ENCODE measurements at places on chromosomes 7 and 10. TPM values are rescaled to one million over a fixed set of nuclear protein-coding genes. Genes with fewer than 3 reads are reported as not detected.
A peak's percentile ranks its signal among the peaks of the same experiment; 100 is the strongest.

- H3K27me3 ChIP-seq = peaks cover 10% of the 10 kb centered on the region
- DNase-seq = no peak
- no peaks in the 10 kb centered on the region for H3K4me1 ChIP-seq
These were observed 733.5 kb downstream of the ZWINT start for GRCh38 chr10:55627501-55628051.

DNA sequence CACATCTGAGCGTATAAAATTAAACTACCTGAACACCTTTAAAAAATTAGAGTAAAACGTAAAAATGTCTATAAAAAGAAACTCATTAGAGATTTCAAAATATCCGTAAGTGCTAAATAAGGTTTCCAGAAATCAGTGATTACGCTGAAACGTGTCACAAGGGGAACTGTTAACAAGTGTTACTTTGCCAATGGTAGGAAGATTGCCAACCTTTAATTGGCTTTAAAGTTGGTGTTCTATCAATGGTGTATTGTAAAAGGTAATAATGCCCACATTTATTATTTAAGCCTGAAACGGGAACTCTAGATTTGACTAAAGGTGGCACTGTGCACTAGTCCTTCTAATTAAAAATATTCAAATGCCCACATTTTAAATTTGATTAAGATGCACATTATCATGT lies 37.8 kb upstream of the HIBADH start:
- H3K36me3 ChIP-seq = no peaks in the 10 kb centered on the region
- H3K4me1 ChIP-seq = no peaks in the 10 kb centered on the region
- H3K27me3 ChIP-seq = peaks cover 9% of the 10 kb centered on the region
- no peak for DNase-seq

GRCh38 chr10:114662646-114663217 lies 4.7 kb upstream of the ABLIM1 start:
- no peaks in the 10 kb centered on the region for H3K4me1 ChIP-seq
- no peak overlapping the region for H3K27ac ChIP-seq
- no peak overlapping the region for H3K4me3 ChIP-seq
- no peaks in the 10 kb centered on the region for H3K36me3 ChIP-seq

DNA sequence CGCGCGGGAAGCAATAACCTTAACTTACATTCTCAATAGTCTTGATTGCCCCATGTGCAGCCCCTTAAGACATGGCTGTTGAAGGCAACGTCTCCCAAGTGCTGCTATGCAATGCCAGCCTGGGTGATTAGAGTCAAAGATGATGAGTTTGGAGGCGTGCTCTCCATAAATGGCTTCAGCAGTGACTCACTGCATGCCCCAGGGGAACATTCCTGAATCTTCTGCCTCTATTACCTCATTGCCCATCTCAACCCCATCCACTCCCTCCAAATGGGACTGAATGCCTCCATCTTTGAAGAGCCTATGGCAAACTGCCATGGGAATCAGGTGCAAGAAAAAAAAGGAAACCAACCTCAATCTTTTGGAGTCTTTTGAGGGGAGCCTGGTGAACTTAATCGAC lies 282.8 kb downstream of the SNX10 start:
- no peak overlapping the region for H3K4me3 ChIP-seq
- no peak for DNase-seq
- no peaks in the 10 kb centered on the region for H3K36me3 ChIP-seq
- H3K4me1 ChIP-seq = no peaks in the 10 kb centered on the region
- H3K27ac ChIP-seq = no peak overlapping the region
- H3K27me3 ChIP-seq = peaks cover 6% of the 10 kb centered on the region

DNA sequence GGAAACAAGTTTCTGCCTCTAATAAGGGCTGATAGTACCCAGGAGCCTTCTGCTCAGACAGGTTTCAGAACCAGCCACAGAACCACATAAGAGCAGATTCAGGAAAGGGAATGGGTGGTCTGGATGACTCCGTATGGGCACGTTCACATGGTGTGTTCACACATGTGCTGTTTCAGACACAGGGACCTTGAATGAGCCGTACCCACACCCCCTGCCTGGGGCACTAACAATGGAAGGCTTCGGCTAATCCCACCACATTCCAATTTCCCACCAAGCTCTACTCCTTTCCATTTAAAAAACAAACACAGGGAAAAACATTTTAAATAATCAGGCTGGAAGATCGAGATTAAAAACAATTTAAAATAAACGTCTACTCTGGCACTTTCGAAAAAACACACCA lies 217.3 kb downstream of the GRID1 start:
- no peak for DNase-seq
- H3K4me3 ChIP-seq = no peak overlapping the region
- no peaks in the 10 kb centered on the region for H3K27me3 ChIP-seq
- H3K27ac ChIP-seq = no peak overlapping the region
- H3K4me1 ChIP-seq = no peaks in the 10 kb centered on the region
- no peaks in the 10 kb centered on the region for H3K36me3 ChIP-seq

DNA sequence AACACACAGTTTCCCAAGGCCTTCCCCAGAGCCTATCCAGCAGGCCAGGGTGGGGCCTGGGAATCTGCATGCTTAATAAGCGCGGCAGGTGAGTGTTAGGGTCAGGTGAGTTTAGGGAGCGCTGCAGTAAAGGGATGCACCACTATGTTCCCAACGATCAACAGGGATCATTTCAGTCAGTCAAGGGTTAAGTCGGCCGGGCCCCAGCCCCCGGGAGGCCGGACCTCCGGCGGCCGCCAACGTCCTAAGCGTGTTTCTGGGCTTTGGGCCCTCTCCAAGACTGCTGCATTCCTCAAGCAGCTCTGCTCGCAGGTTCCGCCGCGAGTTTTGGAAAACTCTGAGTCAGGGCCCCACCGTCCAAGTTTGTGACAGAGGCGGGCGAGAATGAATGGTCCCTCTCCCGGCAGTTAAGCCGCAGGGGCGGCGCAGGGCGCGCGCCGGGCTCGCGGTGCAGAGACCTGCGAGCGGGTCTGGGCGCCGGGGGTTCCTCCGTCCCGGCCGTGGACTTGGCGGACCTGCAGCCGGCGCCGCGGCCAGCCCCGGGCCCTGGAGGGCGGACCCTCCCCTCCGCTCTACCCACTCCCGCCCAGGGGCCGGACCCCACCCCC lies 81.6 kb downstream of the ARHGAP22 start:
- H3K27ac ChIP-seq = no peak overlapping the region
- peaks cover 62% of the 10 kb centered on the region for H3K27me3 ChIP-seq
- peak overlapping the region; percentile 43 for H3K4me3 ChIP-seq
- H3K36me3 ChIP-seq = no peaks in the 10 kb centered on the region

- DNase-seq = no peak
- no peak overlapping the region for H3K4me3 ChIP-seq
- no peak overlapping the region for H3K27ac ChIP-seq
- H3K27me3 ChIP-seq = peaks cover 7% of the 10 kb centered on the region
These were observed 122.9 kb upstream of the INSYN2A start for GRCh38 chr10:127319271-127319670.

DNA sequence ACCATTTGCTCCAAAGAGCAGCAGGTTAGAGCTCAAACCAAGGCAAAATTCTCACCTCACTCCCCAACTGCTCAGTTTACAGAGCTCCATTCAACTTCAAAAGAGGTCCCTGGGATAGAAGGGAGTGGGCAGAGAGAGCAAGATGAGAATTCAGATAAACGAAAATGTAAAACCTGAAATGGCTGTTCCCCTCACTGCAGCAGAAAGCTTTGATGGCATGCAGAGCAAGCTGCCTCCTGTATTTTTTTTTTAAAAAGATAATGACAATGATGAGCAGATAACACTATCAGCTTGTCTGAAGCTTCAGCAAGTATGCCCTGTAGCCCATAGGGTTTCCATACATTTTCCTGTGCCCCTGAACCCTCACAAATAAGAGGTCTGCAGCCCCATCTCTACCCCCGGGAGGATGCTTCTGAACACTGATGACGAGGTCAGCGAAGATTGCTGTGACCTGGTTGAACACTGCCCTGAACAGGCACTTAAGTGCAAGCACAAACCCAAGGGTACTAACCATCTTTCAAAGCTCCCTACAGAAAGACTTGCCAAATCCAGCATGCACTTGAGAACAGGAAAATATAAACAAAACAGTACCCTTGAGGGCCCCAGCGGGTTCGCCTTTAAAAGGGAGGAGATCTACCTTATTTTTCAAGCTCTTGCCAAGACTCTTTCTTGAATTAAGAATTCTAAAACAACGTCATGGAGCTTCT lies 81.3 kb downstream of the GLI3 start:
- no peaks in the 10 kb centered on the region for H3K36me3 ChIP-seq
- no peak for DNase-seq
- no peak overlapping the region for H3K4me3 ChIP-seq
- H3K4me1 ChIP-seq = no peaks in the 10 kb centered on the region

DNA sequence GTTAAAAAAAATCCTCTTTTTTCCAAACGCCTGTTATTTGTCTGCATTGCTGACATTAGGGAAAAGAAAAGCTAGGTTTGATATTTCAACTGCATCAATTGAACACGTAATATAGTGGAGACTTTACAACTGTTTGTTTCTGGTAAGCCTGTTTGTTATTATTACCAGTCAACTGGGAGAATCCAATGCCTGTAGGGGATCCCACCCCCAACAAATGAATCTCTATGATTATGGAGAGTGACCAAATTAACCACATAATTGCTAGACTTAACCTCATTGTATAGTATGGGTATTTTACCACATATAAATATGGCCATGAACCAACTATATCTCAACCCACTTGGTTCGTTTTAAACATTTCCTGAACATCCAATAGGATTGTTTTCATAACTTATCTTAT lies 216.1 kb downstream of the TWIST1 start:
- H3K36me3 ChIP-seq = no peaks in the 10 kb centered on the region
- H3K4me1 ChIP-seq = no peaks in the 10 kb centered on the region
- no peak overlapping the region for H3K4me3 ChIP-seq
- no peak for DNase-seq
- no peaks in the 10 kb centered on the region for H3K27me3 ChIP-seq

DNA sequence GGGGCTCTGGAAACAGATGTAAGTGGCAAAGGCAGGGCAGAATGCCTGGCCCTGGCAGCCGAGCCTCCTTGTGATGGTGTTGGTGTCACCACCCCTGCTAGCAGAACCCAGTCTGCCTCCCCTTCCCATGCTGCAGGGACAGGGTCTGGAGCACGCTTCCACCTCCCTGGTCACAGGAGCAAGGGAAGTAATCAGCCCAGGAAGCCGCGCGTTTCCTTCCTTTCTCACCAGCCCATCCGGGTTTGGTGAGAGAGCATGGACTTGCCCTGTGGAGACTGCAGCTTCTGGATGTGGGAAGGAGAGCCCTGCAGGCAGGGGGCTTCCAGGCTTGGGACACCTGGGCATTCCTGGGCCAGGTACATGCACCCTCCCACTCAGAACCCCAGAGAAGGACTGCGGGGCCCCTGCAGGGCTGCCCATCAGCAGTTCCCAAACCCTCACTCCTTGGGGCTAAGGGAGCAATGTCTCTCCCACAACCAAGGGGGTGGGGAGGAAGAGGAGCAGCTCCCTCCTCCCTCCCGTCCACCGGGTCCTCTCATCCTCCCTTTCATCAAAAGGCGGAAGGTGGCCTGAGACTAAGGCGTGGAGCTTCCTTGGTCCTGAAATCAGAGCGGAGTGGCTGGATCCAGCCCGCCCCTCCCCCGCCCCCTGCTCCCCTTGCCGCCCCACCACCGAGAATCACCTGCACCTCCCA lies 1.8 kb downstream of the MMRN2 start:
- H3K4me1 ChIP-seq = peaks cover 2% of the 10 kb centered on the region
- H3K27ac ChIP-seq = no peak overlapping the region
- no peak for DNase-seq
- H3K36me3 ChIP-seq = peaks cover 10% of the 10 kb centered on the region
- H3K4me3 ChIP-seq = no peak overlapping the region

DNA sequence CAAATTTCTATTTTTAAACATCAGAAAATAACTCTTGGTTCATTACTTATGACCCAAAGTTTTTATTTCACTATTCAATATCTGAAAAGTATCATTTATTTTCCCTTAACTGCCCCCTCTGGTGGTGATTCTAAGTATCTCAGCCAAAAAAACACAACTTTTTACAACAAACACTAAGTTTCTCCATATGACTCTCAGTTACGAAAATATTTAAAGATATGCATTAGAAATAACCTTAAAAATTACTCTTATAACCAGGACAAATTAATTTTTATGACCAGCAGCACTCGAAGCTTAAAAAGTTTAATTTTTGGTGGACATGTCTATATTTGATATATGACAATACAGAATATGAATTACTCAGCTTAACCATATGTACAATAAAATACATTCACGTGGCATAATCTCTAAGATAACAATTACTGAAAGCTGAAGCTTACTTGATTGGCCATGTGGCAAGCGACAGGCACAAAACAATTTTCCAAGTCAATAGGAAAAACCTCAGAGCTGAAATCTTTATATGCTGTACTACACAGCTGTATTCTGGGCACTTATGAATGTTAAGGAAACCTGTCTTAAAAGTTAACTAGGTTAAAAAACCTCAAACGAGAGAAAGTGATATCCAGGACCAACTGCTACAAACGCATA lies 2.3 kb downstream of the HNRNPA2B1 start:
- peak overlapping the region; percentile 100 for H3K27ac ChIP-seq
- H3K4me1 ChIP-seq = peaks cover 53% of the 10 kb centered on the region
- H3K27me3 ChIP-seq = no peaks in the 10 kb centered on the region
- peaks cover 72% of the 10 kb centered on the region for H3K36me3 ChIP-seq

DNA sequence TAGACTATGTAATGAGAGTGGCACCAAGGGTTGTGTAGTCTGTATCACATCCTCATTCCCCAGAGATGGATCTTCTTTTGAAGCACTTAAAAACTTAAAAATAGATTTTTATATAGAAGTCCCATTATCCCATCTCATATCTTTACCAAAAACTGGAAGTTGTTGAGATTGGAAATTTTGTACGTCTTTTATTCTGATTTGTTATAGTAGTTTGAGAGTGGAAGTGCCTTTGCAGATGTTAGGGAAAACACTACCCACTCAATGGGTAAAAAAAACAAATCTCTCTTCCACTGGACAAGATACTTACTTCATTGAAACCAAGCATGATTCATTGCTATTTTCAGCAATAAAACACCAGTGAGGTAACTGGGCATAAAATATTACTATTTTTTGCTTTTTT lies 184.4 kb downstream of the MACC1 start:
- no peak overlapping the region for H3K4me3 ChIP-seq
- no peaks in the 10 kb centered on the region for H3K27me3 ChIP-seq
- no peaks in the 10 kb centered on the region for H3K36me3 ChIP-seq
- H3K27ac ChIP-seq = no peak overlapping the region

DNA sequence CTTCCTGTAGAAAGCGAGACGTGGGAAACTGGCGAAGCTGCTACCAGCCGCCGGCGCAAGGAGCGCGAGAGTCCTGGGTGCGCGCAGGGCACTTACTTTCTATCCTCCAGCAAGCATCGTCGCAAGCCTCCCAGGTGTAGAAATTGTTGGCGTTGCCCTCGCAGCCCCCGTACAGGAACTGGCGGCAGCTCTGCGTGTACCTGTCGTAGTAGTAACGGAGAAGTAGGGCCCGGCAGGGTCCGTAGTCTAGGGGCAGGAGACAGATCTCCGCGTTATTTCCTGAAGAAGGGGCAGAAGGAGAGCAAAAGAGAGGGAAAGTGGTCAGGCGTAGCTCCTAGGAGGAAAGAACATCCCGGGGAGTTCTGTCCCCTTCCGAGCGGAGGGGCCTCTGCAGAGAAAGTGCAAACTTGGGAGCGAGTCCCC lies 501 bp downstream of the TFPI2 start:
- peaks cover 60% of the 10 kb centered on the region for H3K27me3 ChIP-seq
- no peak overlapping the region for H3K27ac ChIP-seq
- H3K4me3 ChIP-seq = peak overlapping the region; percentile 87
- H3K36me3 ChIP-seq = no peaks in the 10 kb centered on the region

TRRAP gene
- total RNA-seq = 63.1 TPM

RELN gene
- total RNA-seq = not detected

AQP1 gene
- total RNA-seq = 0.60 TPM

EVX1 gene
- total RNA-seq = not detected

CDC123 gene
- total RNA-seq = 84.6 TPM

WDR86 gene
- 1.0 TPM for total RNA-seq

TLX1 gene
- total RNA-seq = not detected

GIMAP6 gene
- total RNA-seq = 35.1 TPM

SUN3 gene
- total RNA-seq = not detected

SVOPL gene
- total RNA-seq = not detected

PIK3AP1 gene
- total RNA-seq = 20.6 TPM

PIP gene
- not detected for total RNA-seq

LIPK gene
- total RNA-seq = not detected

EPHB6 gene
- total RNA-seq = 10.9 TPM
